Activated CD4-positive, alpha-beta T cell treated with anti-CD3 and anti-CD28 coated beads, Interleukin-10, Interleukin-2, amounts not matched to agents 100 ng/mL and 50 ng/mL, durations not matched to agents 16 hours and 8 hours (primary cell): ENCODE measurements at places on chromosomes 5 and 9.

GRCh38 chr5:90898326-90899013 lies 339.9 kb downstream of the ADGRV1 start:
- DNase-seq, result no peak

GRCh38 chr5:17154211-17154996 lies 63.0 kb upstream of the BASP1 start:
- DNase-seq, result no peak

DNA sequence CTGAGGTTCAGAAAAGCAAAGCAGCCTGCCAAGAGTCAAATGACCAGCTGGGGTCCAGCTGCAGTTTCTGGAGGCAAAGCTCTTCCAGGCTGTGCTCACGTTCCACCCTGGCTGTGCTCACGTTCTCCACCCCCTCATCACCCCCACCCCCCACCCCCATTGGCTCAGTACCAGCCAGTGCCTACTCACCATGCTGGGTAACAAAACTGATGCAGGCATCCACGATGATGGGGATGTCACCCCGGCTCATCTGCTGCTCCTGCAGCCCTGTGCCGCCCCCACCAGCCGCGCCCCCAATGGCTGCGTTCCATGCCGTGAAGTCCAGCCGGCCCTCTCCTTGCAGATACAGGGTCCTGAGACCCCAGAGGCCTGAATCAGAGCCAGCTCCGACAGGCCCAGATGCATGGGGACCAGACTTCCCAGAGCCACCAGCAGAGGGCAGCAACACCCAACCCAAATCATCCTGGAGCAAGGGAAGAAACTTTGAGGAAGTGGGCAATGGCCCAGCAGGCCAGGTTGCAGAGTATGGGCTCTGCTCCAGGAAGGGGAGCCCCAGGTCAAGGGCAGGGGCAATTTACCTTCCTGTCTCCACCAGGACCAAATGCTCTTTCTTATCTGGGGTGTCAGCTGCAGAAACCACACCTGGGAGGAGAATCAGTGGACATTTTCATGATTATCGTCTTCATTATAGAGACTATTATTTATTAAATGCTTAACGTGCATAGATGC lies 13.7 kb upstream of the FCHSD1 start:
- peak; percentile 76 for DNase-seq

- no peak for DNase-seq
These were observed 7.9 kb downstream of the NTMT1 start for GRCh38 chr9:129633848-129634247.

GRCh38 chr9:103681435-103681834 lies 412.7 kb upstream of the SMC2 start:
- no peak for DNase-seq

DNA sequence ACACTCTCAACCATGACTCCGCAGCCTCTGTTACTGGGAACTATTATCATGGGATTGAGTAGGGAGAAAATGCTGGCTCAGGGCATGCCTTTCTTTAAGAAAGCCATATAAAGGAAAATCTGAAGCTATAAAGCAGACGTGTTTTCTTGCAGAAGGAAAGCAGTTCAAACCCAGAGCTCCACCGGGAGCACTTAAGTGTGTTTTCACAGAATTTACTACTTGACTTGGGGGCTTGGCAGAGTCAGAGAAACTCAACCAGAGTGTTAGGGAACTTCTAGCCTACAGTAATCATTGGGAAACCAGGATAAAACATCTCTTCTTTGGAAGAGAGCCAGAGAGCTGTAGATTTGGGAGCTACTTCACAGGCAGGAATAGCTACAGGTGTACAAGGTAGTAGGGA lies 283.4 kb upstream of the ADRA1B start:
- DNase-seq, result no peak

DNA sequence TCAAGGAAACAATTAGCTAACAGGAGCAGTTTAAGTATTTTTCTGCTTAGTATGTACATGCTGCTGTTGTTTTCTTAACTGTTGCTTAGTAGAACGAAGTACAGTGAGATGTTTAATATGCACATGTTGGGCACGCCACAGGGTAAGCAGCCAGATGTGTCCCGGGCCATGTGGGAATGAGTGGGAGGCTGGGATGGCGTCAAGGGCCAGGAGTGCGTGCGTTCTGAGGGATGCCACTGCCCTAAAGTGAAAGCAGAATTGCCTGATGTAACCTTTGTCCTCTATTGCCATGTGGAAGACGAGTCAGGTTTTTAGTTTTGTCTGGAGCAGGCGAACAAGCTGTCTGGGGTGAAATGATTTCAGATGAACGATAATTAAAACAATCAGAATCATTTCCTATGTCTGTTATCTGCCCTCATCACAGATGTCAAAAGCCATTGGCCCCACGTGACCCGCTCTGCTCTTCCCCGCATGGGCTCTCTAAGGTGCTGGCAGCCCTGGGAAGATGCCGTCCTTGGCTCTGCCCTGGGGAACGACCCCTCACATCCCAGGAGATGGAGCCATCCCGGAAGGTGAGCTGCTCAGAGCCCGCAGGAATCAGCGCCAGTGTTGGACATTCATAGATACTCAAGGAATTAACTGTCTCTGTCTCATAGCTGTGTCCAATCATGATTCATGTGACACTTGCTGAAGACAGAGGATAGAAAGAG lies 356.6 kb upstream of the IRX4 start:
- no peak for DNase-seq

DNA sequence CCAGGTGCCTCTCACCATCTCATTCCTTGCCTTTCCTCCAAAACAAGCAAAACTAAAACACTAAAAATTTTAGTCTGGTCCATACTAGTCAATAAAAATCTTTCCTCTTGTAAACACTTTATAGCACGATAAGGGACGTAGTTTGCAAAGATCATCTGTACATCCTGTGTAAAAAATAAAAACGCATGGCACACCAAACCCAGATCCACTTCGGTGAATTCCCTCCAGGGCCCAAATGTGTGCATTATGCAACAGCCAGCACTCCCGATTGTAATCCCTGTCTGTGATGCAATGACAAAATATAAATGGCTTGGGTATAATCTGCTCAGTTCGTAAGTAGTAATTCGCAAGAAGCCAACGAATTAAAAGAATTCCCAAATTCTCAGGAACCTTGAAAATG lies 1.4 kb downstream of the FAM169A start:
- DNase-seq, result no peak

DNA sequence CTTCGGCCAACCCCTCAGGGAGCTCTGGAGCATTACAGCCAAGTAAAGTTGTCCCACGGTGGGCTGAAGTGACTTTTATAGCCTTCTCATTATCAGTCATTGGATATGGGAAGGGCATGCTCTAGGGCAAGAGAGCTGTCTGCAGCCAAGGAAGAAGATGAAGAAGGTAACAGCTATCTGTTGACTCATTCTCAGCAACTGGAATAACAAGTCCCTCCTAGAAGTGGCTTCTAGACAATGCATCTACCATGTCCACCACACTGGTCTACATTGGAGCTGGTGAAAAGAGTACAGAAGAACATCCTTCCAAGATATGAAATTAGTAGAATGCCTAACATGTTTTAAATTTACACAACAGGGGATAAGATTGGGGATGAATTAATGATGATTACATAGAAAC lies 524.2 kb downstream of the ACTL7B start:
- no peak for DNase-seq
